ENCODE measurements at places on chromosomes 3 and 15.

- DNase-seq, result no peak
Observed at GRCh38 chr3:135895734-135896121, 69.8 kb upstream of the PPP2R3A start.

- DNase-seq, result no peak
Observed at GRCh38 chr15:87211547-87211946, 1045.0 kb downstream of the NTRK3 start.

GRCh38 chr15:92268900-92269299 lies 124.8 kb upstream of the ST8SIA2 start:
- peak; percentile 18 for DNase-seq

DNA sequence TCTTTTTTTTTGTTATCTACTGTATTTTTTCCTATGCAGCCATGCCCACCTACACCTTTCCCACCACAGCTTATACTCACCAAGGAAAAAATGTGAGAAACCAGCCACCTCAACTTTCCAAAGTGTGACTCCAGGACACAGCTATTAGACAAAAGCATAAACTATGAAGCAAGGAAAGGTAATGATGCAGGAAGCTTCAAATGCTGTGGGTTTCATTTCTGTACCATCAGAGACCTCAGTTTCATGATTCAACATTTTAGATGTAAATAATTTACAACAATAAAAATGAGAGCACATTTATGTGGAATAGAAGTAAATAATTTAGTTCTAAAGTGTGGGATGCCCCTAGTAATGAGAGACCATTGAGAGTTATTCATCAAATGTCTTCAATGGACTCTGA lies 115.1 kb downstream of the CDIN1 start:
- no peak for DNase-seq

- DNase-seq, result no peak
Observed at GRCh38 chr15:83305704-83306291, 21.3 kb upstream of the BNC1 start.

DNA sequence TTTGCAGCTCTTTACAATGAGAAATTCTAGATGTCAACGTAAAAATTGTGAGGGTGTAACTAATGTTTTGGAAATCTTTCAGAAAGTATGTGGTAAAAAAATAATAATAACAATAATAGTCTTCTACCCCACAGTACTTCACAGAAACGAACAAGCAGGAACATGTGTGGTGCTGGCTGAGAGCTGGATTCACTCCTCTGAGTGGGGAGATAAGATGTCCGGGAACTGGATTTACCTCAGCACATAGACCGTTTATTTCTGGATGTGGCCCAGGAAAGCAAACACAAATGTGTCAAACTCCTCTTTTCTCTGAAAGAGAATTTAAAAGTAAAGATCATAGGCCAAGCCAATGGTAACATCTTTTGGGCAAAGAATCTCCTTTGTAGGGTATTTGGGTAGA lies 103.4 kb downstream of the SLC49A4 start:
- DNase-seq, result no peak

- no peak for DNase-seq
Observed at GRCh38 chr3:192914848-192915247, 2.8 kb downstream of the MB21D2 start.

- DNase-seq, result no peak
Observed at GRCh38 chr3:154969366-154969765, 110.8 kb upstream of the MME start.

DNA sequence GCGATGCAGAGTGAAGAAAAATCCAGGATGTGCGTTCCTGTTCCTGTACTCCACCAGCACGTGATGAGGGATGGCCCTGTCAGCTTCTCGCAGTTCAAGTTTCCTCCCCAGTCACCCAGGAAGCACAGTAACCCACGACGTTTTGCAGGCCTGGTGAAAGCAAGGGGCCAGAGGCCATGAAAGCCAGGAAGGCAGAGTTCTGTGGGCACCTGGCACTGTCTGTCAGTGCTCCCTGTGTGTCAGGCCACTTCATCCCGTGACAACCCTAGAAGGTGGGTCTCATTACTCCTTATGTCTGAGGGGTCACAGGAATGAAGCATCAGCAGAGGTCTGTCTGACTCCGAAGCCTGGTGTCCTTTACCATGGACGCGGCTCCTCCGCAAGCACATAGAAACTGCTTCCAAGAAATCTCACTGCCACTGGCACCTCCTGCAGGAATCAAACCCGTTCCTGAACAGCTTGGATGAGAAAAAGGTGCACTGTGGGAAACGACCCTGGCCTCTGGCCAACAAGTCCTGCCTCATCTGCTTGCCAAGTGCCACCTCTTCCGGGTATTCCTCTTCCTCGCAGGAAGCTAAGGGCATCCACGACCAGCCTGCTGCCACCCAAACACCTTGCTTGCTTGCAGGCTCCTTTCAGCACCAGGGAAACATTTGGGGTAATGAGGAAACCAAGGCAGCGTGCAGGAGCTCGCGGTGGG lies 14.6 kb downstream of the RAB43 start:
- DNase-seq, result peak; percentile 43

- no peak for DNase-seq
Observed at GRCh38 chr3:22861426-22861825, 341.7 kb upstream of the UBE2E2 start.

- no peak for DNase-seq
Observed at GRCh38 chr3:155549087-155549486, 195.8 kb downstream of the PLCH1 start.

GRCh38 chr15:64026591-64026990 lies 19.7 kb downstream of the DAPK2 start:
- no peak for DNase-seq

- DNase-seq, result no peak
Observed at GRCh38 chr3:151391720-151392119, 7.2 kb upstream of the P2RY12 start.

- no peak for DNase-seq
Observed at GRCh38 chr3:162034368-162034767, 537.8 kb downstream of the OTOL1 start.

GRCh38 chr15:89575656-89576416 lies 567 bp downstream of the TICRR start:
- DNase-seq, result no peak

DNA sequence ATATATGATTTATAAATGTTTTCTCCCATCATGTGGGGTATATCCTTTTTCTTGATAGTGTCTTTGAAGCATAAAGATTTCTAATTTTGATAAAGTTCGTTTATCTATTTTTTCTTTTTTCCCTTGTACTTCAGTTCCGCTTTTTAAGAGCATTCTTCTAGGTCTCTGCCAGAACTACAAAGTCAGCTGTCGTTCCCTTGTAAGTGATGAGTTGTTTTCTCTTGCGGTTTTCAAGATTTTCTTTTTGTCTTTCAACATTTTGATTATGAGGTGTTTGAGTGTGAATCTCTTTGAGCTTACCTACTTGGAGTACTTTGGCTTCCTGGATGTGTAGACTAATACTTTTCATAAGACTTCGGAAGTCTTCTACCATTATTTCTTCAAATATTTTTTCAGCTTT lies 9.3 kb upstream of the PRICKLE2 start:
- DNase-seq, result no peak

- DNase-seq, result no peak
Observed at GRCh38 chr3:63146154-63146553, 132.0 kb upstream of the SYNPR start.

- DNase-seq, result no peak
Observed at GRCh38 chr3:143239031-143239430, 119.5 kb downstream of the CHST2 start.

DNA sequence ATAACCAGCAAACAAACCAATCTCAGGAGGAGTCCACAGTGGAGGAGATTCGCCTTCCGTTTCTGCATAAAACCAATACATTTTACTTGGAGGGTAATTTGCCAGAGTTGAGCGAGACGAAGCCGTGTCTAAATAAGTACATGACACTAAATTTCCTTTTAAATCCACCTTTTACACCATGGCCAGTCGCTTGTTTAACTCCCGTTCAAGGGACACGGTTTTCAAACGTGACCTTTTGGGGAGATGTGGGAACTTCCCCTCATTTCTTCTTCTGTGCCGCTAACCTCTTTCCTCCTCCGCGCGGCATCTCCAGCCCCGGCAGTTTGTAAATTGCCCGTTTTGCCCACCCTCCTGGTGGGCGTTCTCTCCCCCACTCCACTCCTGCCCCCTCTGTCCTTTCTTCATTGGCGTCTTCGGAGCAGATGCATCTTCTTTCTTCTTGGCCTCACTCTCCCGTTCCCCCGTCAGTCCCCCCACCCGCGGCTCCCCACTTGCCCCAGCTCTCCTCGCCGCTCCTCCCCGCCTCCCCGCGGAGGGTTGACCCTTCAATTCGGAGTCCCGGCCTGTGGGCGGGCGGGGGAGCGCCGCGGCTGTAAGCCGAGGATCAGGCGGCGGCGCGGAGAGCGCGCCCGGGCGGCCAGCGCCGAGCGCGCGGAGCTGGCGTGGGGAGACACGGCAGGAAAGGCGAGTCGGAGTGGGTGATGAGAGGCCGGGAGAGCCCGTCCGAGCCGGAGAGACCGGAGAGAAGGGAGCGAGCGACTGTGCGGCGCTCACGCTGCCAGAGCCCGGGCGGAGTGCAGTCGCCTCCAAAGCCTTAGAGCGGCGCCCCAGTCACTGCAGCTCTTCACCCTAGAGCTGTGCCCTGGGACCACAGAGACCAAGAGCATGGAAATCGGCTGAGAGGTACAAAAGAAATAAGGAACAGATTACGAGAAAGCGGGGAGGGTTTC lies at the start of gene NLGN1:
TSS of gene NLGN1 (plus strand) at position 584 of the 950 bp plus-strand sequence.
- peak; percentile 37 for DNase-seq

- no peak for DNase-seq
Observed at GRCh38 chr3:37441689-37442088, 267.3 kb upstream of the LRRFIP2 start.

DNA sequence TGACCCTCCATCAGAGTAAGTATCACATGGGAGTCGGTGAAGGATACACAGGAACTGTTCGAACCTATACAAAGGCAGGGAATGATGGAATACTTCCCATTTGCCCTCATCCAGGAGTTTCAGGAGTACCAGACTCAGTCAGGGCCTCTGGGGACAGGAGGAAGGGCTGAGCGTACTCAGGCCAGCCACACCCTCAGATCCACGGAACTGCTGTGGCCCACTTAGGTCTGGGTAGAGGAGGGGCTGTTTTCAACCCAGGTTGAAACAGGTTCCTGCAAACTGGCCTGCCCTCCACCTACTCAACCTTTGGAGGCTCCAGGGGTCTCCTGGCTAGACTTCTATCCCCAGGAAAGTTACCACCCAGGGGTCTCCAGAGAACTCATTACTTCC lies 6.7 kb upstream of the IGDCC3 start:
- no peak for DNase-seq

DNA sequence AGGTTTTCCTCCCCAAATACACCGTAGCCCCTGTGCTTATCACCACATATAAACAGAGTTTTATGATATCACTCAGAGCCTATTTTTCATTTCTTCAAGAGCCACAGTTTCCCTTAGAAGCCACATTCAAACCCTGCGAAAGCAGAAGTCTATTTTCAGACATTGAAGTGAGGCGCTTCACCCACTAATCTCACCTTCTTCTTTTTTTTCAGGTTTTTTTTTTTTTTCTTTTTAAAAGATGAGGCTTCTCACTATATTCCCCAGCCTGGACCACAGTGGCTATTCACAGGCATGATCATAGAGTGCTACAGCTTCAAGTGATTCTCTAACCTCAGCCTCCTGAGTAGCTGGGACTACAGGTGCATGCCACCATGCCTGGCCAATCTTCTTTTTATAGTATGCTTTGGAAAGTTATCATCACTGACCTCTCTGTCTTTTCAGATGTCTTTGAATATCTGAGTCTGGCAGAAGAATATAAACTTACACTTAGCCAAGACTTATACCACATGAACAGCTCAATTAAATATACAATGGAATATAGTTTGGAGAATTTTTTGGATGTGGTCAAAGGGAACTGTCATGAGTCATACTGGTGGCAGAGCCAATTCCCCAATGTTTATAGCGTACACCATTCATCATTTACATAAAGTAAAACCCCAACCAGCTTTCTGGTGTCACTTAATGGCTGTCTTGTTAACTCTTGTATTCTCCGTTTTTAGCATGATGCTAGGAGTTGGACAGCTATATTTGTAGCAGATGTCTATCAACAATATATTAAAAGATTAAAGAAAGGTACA lies 59.7 kb upstream of the CCDC50 start:
- no peak for DNase-seq

GRCh38 chr3:78799681-78800080 lies 968.1 kb downstream of the ROBO1 start:
- DNase-seq, result no peak

- DNase-seq, result no peak
Observed at GRCh38 chr3:71600646-71601288, 17.2 kb upstream of the FOXP1 start.

- no peak for DNase-seq
Observed at GRCh38 chr3:120741837-120742197, 499 bp downstream of the RABL3 start.

DNA sequence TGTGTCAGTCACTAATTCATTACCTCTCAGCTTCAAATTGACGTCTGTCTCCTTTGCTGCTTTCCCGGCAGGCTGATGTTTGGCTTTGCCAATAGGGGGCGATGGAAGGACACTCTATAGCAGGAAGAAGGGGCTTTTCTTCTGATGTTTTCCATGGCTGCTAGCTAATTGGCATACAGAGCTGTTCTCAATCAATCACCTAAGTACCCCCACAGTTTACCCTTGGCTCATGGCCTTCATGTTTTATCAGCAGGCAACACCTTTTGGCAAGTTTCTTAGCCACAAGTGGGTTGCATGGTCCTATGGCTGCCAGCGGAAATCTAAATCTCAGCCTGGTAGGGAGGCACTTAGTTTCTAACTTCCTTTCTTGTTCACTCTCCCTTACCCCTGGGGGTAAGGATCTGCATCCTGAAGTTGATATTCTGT lies 45.0 kb downstream of the ESYT3 start:
- peak; percentile 16 for DNase-seq

- DNase-seq, result no peak
Observed at GRCh38 chr15:40252141-40252437, 13.2 kb downstream of the PAK6 start.

- peak; percentile 3 for DNase-seq
Observed at GRCh38 chr3:44076221-44076829, 165.4 kb upstream of the TOPAZ1 start.

GRCh38 chr3:100796556-100796955 lies 87.3 kb downstream of the TFG start:
- no peak for DNase-seq

- DNase-seq, result no peak
Observed at GRCh38 chr3:61080737-61081445, 170.4 kb downstream of the FHIT start.

GRCh38 chr3:20563251-20563650 lies 377.2 kb upstream of the SGO1 start:
- no peak for DNase-seq

GRCh38 chr3:22068619-22069018 lies 317.6 kb upstream of the ZNF385D start:
- no peak for DNase-seq

DNA sequence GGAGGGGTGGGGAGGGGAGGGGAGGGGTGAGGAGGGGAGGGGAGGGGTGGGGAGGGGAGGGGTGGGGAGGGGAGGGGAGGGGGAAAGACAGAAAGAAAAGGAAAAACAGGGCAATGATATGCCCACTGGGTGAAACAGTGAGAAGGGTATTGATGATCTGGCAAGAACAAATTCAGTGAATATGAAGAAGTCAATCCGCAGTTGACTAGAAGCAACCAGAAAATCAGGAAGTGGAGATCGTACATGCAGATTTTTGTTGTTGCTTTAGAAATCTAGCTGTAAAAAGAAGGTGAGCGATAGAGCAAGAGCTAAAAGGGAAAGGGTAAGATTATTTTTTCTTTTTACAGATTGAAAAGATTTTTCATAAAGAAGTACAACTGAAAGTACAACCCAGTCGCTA lies 47.6 kb upstream of the ARF4 start:
- DNase-seq, result no peak

- no peak for DNase-seq
Observed at GRCh38 chr3:48157950-48158376, 30.3 kb downstream of the CDC25A start.

GRCh38 chr3:188316021-188316722 lies 162.2 kb downstream of the LPP start:
- DNase-seq, result no peak

Measured in NCI-H2029 (cell line).